HCEC 1CT (cell line): ENCODE measurements at places on chromosomes 12 and 14.

DNA sequence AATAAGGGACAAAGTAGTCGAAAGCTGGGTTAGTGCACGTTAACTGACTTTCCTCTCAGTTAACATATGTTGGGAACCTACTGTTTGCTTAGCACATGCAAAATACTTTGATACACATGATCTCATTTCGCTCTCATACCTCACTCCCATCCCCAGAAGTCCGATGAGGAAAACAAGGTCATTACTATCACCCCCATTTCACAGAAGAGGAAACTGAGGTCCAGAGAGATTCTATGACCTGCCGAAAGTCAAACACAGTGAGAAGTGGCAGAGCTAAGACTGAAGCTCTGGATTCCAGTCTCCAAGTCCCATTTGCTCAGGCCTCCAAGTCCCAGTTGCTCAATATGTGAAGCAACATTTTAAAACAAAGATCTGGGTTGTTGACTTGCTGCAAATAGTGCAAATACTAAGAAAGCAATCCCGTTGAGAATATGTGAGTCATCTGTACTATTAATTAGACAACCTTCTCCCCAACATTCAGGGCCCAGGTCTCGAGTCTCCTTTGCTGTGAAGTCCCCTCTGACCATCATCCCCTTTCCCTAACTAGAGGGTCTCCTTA, 170.6 kb upstream of the PWP1 start:
- DNase-seq: no peak

- no peak for DNase-seq
Measured at GRCh38 chr12:18753481-18754123, 15.7 kb downstream of the CAPZA3 start.

DNA sequence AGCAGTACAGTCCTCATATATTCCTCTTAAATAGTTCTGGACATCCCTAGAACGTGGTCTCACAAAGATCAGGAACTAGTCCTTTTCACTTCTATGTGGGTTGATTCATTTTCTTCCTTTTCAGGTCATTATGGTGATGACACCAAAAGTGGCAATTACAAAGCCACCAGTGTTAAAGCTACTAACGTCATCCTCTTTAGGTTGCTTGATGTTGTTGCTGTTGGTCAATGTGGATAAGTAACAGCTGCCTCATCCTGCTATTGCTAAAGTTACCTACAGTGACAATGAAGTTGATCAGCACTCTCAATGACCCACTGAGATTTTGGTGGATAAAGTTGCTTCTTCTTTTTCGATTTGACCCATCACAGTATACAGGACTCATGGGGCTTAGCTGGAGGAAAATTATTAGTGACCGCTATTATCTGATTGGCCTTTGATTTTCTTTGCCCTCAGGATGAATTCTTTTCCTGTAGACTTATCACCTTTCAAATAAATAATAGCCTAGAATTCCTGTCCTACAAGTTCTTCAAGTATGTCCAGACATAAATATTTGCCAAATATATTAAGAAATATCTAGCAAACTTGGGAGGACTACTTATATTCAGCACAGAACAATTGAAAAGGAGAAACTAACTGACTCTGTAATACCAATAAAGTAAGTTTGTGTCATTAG, 54.0 kb upstream of the ATP2B1 start:
- DNase-seq: no peak

DNA sequence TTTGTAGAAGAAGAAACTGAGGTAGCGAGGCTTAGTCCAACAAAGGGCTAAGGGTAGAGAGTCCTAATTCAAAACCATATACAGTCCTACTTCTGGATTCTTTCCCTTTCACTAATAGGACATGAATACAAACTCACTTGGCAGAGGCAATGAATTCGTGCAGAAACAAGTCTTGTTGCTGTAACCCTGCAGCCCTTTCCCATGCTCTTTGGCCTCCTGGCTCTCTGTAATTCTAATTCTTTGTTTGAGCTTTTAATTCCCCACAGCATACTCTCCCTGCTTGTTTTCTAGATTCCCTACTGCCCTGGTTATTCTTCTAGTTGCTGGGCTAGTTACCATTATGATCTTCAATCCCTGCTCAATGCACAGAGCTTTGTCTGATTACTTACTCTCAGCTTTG, 381.4 kb downstream of the ETNK1 start:
- no peak for DNase-seq

DNA sequence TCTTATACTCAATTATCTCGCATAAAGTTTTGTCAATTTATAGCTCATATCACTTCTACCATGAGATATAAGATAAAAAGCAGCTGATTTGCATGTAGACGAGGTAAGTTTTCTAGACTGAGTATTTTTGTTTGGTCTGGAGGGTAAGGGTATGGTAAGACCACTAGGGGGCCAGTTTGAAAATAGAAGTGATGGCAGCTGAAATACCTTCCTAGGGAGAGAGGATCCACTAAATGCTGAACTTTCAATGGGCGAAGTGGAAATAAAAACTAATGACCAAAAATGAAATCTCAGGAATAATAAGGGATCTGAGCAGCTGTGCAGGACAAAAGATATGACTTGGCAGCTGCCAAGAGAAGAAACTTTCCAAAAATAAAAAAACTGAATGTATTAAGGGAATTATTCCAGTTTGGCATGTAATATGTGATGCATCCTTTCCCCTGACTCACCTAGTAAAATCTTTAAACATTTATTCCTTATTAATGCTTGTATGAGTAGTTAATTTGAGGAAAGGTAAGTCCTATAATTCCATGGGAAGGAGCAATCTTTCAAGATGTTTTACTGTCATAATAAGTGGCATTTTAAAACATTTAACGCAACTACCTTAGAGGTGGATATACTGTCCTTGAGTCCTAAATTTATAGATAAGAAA, 754.5 kb downstream of the C12orf50 start:
- peak; percentile 52 for DNase-seq

DNA sequence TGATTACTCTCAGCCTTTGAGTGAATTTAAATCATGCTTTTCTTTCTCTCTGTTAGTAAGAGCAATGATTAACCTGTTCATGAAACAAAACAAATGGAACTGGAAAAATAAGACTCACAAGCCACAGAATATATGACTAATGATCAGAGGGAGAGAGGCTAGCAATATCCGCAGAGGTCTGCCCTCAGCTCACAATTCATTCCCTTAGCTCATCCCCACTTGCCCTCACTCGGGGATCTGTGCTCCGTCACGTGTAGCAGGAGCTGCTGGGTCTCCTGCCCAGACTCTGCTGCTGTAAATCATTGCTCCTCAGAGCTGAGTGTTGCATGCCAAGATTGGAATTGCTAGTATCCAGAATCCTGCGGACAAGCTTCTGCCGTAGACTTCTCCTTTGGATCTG, 53.1 kb upstream of the GNG2 start:
- peak; percentile 63 for DNase-seq

GRCh38 chr14:20606190-20606901, 15.2 kb upstream of the RNASE12 start:
- DNase-seq: peak; percentile 31

- DNase-seq: no peak
Measured at GRCh38 chr12:39619316-39619659, 315 bp downstream of the ABCD2 start.

DNA sequence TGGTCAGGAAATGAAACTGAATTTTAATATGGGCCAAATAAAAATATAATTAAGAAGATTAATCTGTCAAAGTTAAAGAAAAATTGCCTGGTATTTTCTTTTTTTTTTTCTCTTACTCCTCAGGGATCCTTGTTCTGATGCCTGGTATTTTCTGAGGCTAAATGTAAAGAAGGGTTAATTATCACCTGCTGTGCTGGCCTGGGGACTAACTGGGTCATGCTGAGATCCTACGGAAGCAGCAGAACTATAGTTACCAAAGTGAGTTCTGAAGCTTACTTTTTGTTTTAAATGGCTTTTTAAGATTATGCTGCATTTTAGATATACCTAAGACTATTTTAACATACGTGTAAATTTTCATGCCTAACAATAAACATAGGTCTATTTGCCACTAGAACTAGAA, 23.3 kb downstream of the ZC2HC1C start:
- DNase-seq: no peak

DNA sequence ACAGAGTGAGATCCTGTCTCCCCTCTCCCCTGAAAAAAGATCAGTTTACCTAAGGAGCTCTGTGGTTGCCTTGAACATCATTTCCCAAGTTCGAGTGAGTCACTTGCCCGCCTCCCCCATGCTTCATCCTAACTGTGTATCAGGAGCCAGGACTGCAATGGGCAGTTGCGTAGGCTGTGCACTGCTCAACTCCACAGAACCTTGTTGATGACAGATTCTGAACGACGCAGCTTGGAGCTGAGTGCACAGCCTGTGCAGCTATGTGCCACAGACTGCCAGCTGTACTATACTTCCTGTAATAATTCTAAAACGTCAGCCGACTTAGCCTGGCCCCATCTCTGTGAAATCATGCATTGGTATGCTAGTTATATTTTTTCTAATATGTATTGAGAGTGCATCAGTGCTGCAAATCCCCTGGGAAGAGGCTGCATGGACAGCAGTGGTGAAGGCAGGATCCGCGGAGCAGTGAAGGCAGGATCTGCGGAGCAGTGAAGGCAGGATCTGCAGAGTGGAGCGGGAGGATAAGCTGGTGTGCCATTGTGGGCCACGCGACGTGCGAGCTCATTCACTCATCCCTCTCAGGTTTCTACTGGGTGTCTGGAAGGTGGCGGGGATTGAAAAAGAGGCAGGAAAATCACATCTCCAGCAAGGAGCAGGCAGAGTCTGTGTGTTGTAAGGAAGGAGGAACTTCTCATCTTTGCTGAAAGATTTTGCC, 80.8 kb downstream of the GALNT9 start:
- DNase-seq: no peak

GRCh38 chr12:54383041-54383609, 1.4 kb downstream of the ZNF385A start:
- peak; percentile 99 for DNase-seq

DNA sequence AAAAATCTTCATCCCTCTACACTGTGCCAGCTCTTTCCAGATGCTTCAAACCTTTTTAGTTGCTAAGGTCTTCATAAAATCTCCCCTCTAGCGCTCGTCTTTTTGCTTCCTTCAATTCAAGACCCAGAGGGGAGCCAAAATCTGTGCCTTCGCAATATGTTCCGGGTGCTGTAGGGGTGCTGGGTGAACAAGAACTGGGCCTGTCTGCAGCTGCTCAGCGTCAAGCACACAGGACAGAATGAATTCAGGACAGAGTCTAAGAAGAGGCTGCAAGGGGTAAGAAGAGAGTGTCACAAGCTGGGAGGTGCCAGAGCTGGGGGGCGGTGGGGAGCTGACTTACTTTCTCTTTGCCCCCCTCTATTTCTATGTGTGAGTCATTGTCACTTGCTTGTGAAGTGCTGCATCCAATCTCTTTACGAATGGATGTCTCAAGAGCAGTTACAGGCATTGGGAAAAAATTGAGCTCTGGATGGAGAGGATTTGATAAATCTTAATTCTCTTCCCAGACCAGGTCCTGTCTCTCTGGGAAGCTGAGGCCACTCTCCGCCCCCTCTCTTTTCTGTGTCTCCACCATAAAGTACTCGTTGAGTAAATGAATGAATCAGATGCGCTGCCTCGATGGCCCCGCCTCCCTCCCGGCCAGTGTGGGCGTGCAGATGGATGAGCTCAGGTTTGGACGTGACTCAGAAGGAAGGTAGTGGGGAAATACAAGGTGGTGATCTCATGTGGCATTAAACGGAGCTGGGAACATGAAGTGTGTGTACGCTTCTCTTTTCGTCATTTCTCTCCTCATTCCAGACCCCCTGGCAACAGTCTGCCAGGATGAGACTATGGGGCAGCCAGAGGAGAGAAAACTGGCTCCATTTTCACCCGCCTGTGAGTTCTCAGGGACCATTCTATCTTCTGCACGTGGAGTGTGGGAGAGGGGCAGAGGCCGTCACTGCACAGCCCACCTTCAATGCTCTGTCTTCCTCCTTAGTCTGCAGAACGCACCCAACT, 91.3 kb downstream of the TSPAN9 start:
- DNase-seq: peak; percentile 92

GRCh38 chr14:77124345-77125280, 17.0 kb downstream of the ZDHHC22 start:
- DNase-seq: no peak

DNA sequence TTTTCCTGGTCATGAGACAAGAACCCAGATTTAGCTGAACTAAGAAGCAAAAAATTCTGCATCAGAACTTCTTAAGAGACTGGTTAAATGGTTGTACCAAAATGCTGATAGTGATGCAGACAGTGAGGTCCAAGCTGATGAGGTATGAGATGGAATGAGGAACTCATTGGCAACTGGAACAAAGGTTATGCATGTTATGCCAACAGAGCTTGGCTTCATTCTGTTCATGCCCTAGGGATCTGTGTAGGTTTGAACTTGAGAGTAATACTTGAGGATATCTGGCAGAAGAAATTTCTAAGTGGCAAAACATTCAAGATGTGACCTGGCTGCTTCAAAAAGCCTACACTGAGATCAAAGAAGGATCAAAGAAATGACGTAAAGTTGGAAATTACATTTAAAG, 398.0 kb downstream of the FSCB start:
- DNase-seq: no peak

DNA sequence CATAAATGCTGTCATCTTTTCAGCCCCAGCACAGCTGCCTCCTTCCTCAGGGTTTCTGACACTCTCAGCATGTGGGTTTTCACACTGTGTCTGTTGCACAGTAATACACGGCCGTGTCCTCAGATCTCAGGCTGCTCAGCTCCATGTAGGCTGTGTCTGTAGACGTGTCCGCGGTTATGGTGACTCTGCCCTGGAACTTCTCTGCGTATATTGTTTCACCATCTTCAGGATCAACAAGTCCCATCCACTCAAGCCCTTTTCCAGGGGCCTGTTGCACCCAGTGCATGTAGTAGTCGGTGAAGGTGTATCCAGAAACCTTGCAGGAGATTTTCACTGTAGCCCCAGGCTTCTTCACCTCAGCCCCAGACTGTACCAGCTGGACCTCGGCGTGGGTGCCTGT, 1210.6 kb downstream of the TMEM121 start:
- no peak for DNase-seq

GRCh38 chr12:93706387-93706786, 29.2 kb downstream of the CRADD start:
- DNase-seq: no peak

DNA sequence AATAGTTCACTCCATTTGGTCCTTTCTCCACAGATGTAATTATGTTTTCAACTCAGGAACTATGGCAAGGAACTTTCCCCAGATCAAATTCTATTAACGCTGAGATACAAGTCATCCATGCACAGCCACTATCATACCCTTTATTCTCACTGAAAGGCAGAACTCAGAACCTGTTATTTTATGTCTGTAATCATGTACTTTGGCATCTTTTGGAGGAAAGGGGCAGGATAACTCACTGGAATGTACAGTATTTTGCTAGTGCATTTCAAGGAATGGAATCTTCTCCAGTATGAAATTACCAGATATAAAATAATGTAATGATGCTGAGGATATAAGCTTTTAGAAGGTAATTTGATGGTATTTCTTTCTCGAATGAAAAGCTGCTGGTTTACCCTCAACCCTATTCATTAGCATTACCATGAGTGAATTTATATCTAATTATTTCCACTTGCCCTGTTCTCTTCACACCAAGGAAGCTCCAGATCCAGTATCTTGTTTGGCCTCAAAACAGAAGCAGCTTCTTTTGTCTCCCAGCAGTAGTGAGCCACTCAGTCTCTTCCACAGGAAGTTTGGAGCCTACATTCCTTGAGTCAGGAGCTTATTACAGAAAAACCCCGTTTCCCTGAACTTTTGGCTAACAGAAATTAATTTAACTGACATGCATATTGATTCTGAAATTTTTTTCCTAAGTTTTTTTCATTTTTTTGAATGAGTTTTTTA, 10.0 kb upstream of the AMHR2 start:
- no peak for DNase-seq
